ENCODE measurements at places on chromosomes 4 and X.
A peak's percentile ranks its signal among the peaks of the same experiment; 100 is the strongest.

DNA sequence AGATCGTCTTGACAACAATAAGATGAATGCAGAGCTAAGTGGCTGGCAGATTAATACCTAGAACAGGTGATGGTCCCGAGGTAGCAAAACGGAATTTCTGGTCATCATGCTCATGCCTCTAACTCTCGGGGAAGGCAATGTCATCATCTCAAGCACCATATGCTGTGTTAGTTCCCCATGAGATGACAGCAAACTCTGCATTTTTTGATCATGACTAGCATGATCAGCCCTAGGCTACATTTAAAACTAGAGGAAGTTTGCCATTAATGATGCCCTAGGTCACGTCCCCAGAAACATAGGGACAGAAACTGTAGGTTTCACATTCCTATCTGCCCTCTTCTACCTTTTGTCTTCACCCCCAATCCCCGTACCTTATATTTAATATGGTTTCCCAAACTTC, 11.6 kb downstream of the LPAR4 start:
- DNase-seq: no peak
- H3K4me1 ChIP-seq: no peaks in the 10 kb centered on the region
- no peak overlapping the region for H3K27ac ChIP-seq
- no peaks in the 10 kb centered on the region for H3K36me3 ChIP-seq
- no peak overlapping the region for H3K4me3 ChIP-seq

GRCh38 chrX:41808047-41808446, 84.1 kb downstream of the GPR82 start:
- no peak for DNase-seq
- no peaks in the 10 kb centered on the region for H3K36me3 ChIP-seq
- H3K4me3 ChIP-seq: no peak overlapping the region
- no peaks in the 10 kb centered on the region for H3K27me3 ChIP-seq

DNA sequence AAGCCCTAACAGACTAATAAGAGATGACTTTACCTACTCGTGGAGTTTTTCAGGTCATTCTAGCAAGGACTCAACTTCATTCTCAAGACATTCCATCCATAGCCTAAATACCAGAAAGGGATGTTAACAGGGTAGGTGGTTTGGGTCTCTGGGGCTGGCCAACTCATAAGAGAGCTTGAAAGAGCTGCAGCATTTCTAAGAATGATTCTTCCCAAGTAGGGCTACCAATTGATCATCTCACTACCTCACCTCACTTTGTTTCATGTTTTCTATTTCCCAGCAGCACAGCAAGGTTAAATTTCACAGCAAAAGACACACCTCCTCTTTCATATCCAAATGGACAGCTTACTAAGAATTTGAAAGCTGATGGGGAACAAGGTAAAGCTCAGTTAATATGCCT, 614.8 kb upstream of the DIPK2B start:
- DNase-seq: no peak
- no peak overlapping the region for H3K4me3 ChIP-seq
- no peak overlapping the region for H3K27ac ChIP-seq

DNA sequence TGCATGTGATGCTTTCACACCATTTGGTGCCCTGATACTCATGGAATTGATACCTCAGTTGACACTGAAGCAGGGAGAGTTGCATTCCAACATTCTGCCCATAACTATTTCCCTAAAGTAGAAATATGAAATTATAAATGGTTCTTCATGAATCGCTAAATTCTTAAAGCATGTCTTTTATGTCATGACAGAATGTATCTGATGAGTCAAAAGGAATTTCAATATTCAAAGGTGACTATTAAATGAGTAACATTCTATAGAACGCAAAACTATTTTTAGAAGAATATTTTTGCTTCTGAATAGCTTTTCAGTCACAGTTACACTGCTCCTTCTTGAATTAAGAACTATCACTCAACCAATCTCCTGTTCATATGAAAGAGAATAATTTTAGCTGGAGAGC, 152.8 kb downstream of the ADGRA3 start:
- no peaks in the 10 kb centered on the region for H3K4me1 ChIP-seq
- no peaks in the 10 kb centered on the region for H3K27me3 ChIP-seq
- no peaks in the 10 kb centered on the region for H3K36me3 ChIP-seq
- DNase-seq: no peak

DNA sequence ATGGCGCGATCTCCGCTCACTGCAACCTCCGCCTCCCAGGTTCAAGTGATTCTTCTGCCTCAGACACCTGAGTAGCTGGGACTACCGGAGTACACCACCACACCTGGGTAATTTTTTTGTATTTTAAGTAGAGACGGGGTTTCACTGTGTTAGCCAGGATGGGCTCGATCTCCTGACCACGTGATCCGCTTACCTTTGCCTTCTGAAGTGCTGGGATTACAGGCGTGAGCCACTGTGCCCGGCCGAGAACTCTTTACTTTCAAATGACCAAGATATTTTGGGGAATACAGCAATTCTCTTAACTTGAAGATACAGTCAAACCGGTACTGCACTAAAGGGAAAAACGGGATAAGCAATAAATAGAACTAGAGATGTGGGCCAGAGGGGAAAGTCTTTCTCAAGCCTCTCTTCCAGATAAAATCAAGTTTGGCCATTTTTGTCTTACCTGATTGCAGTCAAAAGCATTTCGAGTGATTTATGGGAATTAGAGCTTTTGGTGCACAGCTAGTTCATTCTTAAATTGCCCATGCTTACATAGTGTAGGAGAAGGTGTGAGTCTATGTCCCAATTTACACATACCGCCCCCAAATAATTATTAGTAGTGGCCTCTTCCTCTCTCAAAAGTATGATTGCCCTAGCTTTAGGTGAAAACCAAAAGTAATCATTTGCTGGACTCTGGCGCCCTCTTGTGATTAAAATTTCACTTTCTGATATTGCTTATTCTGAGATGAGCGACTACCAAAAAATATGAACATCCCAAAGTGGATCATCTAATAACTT, 53.2 kb upstream of the ABCG2 start:
- H3K36me3 ChIP-seq: no peaks in the 10 kb centered on the region
- H3K4me3 ChIP-seq: no peak overlapping the region
- H3K4me1 ChIP-seq: no peaks in the 10 kb centered on the region
- no peak overlapping the region for H3K27ac ChIP-seq
- peak; percentile 62 for DNase-seq

- H3K27ac ChIP-seq: no peak overlapping the region
- H3K4me1 ChIP-seq: no peaks in the 10 kb centered on the region
- no peak overlapping the region for H3K4me3 ChIP-seq
- no peaks in the 10 kb centered on the region for H3K36me3 ChIP-seq
These were observed 80.9 kb upstream of the MTM1 start for GRCh38 chrX:150487369-150488094.

DNA sequence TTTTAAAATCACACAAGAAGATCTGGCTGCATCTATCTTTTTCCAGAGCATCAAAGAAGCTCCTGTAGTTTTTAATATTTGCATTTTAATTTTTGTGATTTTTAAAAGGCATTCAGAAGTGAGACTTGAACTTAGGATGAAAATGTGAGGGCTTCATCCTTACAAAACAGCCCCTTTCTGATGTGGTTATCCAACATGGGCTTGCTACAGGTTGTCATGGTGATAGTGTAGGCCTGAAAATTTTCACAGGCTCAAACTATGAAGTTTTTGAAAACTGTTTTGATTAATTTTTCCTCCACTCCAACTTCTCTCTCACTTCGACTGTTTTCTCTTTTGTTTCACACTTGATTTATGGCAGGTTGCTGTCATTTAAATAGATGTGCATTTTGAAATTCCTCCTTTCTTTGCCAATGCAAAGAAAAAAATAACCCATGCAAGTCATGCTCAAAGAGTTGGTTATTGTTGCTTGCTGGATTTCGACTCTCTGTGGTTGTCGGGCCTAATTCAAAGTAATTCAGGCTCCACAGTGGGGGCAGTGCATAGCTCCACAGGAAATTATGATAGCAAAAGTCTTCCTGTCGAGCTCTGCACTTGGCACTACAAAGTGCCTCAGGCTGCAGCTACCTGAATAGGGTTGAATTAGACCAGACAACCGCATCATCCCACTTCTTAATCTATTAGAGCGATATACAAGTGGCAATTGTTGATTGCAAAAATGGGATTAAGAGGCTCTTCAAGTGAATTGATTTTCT, 201.0 kb upstream of the GPR101 start:
- no peak overlapping the region for H3K27ac ChIP-seq
- DNase-seq: no peak
- no peaks in the 10 kb centered on the region for H3K4me1 ChIP-seq
- peaks cover 9% of the 10 kb centered on the region for H3K27me3 ChIP-seq
- H3K4me3 ChIP-seq: no peak overlapping the region
- no peaks in the 10 kb centered on the region for H3K36me3 ChIP-seq

DNA sequence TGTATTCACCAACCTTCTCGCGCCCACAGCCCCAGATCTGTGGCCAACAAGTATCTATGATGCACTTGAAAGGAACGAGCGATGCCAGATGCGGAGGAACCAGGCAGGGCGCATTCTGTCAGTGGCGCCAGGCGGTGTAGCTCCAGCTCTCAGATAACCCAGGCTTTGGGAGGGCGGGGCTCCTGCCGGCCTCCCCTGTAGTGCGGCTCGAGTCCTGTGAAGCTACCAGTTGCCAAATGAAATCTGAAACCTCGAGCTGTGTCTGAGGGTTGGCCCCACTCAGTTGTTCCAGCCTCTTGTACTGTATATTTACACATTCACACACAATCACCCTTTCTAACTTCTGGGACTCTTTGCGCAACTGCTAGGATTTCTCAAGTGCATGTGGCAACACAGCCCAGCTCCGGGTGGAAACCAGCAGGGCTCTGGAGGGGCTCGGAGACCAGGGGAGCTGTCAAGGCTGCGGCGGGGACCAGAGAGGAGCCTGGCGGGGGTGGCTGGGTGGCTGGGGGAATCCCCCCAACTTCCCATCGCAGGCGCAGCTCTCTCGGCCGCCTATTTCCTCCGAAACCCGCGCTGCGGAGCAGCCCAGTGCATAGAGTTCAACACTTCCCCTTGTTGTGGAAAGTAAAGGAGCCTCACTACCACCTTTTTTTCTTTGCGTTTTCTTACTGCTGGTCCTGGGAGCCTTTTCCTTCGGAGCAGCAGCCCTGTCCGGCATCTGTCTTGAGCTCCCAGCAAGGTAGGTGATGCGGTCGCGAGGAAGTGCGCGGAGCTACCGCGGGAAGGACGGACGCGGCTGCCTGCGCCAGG, at the start of gene ARHGAP24:
ARHGAP24 (plus strand) TSS at position 333 of the 813 bp plus-strand sequence.
- no peak for DNase-seq
- no peak within 1 kb of the TSS for H3K4me3 ChIP-seq
- no peaks in the 10 kb centered on the region for H3K4me1 ChIP-seq
- H3K36me3 ChIP-seq: no peaks in the 10 kb centered on the region
- no peak within 1 kb of the TSS for H3K27ac ChIP-seq

DNA sequence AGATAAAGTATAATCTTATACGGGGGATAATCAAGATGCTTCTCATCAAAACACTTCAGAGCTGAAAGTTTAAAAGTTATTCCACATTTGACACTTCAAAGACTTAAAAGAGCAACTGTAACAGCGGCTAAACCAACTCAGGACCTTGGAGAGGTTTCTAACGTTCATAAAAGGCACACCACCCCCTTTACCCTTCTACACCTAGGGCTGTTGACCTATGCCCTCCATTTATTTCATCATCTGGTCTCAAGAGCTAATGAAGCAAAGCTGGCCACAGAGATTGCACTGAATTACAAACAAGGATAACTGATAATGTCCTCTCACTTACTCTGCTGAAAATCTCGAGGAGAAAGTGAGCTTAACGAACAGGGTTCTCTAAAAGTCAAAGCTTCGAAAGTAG, 1.1 kb upstream of the RPS6KA6 start:
- no peak for DNase-seq
- no peak overlapping the region for H3K27ac ChIP-seq
- no peak overlapping the region for H3K4me3 ChIP-seq
- H3K4me1 ChIP-seq: no peaks in the 10 kb centered on the region
- no peaks in the 10 kb centered on the region for H3K27me3 ChIP-seq

DNA sequence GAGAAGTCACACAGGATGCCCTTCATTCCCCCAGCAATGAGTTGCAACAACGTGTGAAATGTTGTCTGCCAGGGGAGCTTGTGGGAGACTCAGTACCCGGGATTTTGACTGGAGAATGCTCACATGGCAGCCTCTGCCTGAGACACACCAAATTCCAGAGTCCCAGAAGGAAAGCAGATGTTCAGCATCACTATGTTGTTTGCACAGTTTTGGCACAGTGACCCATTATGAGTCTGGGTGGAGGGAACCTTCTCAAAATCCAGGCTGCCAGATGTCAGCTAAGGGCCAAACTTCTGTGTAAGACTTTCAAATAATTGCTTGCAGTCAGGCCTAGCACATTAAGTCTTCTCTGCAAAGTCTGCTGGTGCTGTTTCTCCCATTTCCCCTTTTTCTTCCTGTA, 1029.7 kb upstream of the TENM3 start:
- no peak overlapping the region for H3K27ac ChIP-seq
- H3K4me3 ChIP-seq: no peak overlapping the region
- no peaks in the 10 kb centered on the region for H3K27me3 ChIP-seq
- DNase-seq: no peak

DNA sequence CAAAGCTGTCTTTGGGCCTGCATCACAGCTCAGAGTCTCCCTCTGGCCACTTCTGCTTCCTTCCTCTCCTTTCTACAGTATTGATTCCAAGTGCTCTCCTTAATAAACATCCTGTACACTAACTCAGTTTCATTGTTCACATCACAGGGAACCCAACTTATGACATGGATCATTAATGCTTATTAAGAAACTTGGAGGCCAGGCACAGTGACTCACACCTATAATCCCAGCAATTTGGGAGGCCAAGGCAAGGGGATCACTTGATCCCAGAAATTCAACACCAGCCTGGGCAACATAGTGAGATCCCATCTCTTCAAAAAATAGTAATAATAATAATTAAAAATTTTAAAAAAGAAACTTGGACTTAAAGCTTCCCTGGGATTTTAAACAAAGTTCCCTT, 89.2 kb upstream of the EFHC2 start:
- no peaks in the 10 kb centered on the region for H3K4me1 ChIP-seq
- H3K4me3 ChIP-seq: no peak overlapping the region
- H3K36me3 ChIP-seq: no peaks in the 10 kb centered on the region
- no peaks in the 10 kb centered on the region for H3K27me3 ChIP-seq
- no peak for DNase-seq
- H3K27ac ChIP-seq: no peak overlapping the region

- DNase-seq: peak; percentile 1
- H3K36me3 ChIP-seq: peaks cover 42% of the 10 kb centered on the region
- H3K27ac ChIP-seq: no peak overlapping the region
- peaks cover 15% of the 10 kb centered on the region for H3K4me1 ChIP-seq
- no peaks in the 10 kb centered on the region for H3K27me3 ChIP-seq
These were observed 25.6 kb downstream of the ZRSR2 start for GRCh38 chrX:15815779-15816437.

- H3K27ac ChIP-seq: no peak overlapping the region
- H3K4me1 ChIP-seq: no peaks in the 10 kb centered on the region
- H3K36me3 ChIP-seq: no peaks in the 10 kb centered on the region
- H3K27me3 ChIP-seq: peaks cover 19% of the 10 kb centered on the region
- H3K4me3 ChIP-seq: no peak overlapping the region
These were observed 170.8 kb upstream of the GALNT7 start for GRCh38 chr4:172997856-172998255.

- DNase-seq: no peak
- no peaks in the 10 kb centered on the region for H3K36me3 ChIP-seq
- H3K27me3 ChIP-seq: no peaks in the 10 kb centered on the region
- no peak overlapping the region for H3K27ac ChIP-seq
- H3K4me1 ChIP-seq: no peaks in the 10 kb centered on the region
- H3K4me3 ChIP-seq: no peak overlapping the region
These were observed 587.2 kb downstream of the EPHA5 start for GRCh38 chr4:65083076-65083475.
